Natural killer cell (primary cell): ENCODE measurements at places on chromosomes 6 and 20.
A peak's percentile ranks its signal among the peaks of the same experiment; 100 is the strongest.

DNA sequence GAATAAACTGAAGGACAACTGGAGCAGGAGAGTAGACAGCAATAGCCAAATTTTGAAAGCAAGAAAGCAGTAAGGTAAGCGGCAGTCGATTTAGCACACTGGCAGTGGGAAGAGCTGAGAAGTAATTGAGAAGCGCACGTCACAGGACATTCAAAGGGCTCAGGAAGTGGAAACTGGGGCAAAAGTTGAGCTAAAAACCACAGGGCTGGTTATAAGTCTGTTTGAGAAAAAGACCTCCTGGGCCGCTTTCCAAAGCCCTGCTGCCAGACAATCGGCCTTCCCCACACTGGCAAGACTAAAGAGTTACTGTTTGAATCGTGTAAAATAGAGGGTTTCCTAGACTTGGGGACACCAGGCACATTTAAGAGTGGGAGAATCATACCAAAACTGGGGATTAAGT, 161.4 kb downstream of the DNAH8 start:
- DNase-seq = peak; percentile 77

- no peak for DNase-seq
Observed at GRCh38 chr6:241336-241865, 50.9 kb upstream of the DUSP22 start.

DNA sequence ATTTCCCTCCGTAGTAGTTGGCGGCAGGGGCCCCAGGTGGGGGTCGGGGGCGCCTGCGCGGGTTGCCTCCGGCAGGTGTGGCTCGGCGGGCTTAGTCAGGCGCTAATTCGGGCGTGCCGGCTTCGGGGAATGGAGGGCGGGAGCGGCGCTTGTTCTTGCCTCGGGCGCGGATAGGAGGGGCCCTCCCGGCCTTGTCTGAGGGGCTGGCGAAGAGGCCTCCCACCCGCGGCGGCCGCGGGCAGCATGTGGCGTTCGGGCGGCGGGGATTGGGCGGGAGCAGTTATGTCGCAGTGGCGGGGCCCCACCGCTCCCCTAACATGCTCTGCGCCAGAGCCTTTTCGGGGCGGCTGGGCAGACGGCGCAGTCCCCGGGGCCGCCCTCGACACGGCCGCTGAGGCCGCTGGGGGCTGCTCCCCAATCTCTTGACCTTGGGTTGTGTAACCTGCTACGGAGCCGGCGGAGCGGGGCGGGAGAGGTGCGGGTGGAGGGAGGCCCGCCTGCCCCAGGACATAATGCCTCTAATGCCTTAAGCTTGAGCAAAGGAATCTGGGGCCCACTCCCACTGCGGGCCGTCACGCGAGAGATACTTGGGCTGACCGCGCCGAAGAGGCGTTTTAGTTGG, 1.1 kb downstream of the AMD1 start:
- DNase-seq = no peak

GRCh38 chr6:41022294-41022693, 16.7 kb downstream of the UNC5CL start:
- DNase-seq = no peak

DNA sequence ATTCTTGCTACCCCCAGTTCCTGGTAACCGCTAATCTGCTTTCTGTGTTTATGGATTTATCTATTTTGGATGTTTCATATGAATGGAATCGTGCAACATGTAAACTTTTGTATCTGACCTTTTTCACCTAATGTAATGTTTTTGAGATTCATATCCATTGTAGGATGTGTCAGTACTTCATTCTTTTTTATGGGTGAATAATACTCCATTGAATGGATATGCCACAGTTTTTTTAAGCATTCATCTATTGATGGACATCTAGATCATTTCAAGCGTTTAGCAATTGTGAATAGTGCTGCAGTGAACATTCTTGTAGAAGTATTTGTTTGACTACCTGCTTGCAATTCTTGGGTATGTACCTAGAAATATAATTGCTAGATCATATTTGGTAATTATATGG, 13.0 kb downstream of the KDM1B start:
- DNase-seq = no peak

GRCh38 chr6:105587349-105588122, 184.7 kb upstream of the PREP start:
- no peak for DNase-seq

DNA sequence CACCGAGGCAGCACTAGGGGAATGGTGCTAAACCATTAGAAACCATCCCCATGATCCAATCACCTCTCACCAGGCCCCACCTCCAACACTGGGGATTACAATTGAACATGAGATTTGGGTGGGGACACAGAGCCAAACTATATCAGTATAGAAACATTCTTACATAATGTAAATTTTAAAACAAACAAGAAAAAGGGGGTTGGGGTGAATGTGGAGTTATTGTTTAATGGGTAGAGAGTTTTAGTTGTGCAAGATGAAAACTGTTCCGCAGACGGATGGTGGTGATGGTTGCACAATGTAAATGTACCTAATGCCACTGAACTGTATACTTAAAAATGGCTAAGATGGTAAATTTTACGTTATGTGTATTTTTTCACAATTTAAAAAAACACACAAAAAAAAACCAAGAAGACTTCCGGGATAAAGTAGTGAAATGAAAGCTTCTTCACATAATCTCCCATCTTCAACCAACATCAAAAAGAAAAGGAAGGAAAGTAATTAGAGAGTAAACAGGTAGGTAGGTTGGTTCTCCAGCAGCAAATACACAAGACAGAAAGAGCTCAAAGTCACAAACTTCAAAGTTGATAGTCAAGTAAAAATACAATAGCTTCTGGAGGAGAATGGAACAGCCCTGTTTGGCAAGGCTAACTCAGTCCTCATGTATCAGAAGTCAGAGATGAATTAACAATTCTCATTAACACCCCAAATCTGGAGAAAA, 16.3 kb downstream of the RARS2 start:
- DNase-seq = no peak

DNA sequence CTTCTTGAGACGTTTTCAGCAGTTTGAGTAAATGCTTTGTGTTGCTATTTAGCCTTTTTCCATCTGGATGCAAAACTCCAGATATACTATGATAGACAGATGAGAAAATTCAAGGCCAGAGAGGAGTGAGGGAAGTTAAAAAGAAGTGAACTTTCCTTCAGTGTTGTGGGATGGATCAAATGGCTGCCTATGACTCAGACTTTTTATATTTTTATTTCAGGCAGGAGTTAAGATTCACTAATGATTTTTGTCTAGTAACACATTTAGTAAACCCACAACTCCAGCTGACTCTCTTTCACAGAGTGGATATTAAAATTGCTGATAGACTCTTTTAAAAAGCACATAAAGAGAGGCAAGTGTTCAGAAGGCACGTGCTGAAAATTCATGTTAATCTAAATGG, 23.2 kb upstream of the PTCHD4 start:
- no peak for DNase-seq

DNA sequence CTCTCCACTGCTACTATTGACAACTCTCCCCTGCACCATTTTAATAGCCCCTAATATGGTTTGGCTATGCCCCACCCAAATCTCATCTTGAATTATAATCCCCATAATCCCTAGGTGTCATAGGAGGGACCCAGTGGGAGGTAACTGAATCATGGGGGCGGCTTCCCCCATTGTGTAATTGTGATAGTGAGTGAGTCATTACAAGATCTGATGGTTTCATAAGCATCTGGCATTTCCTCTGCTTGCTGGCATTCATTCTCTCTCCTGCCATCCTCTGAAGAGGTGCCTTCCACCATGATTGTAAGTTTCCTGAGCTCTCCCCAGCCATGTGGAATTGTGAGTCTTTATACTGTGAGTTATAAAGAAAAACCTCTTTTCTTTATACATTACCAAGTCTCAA, 74.1 kb upstream of the TCF21 start:
- DNase-seq = no peak

DNA sequence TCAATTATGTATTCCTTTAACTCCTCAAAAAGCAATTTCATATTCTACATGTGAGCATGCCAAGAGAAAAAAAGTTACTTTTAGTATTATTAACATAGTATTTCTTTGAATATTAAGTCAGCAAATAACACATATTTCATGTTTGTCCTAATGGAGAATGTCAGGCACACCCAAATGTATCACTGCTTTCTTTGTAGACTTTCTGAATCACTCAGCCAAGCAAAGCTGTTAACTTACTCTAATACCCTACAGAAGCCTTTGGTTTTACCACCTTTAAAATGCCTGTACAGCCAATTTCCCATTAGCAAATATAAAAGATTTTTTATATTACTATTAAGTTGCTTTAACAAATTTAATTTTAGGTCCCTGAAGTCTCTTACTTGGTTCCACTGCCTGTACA, 23.8 kb downstream of the FRK start:
- no peak for DNase-seq

DNA sequence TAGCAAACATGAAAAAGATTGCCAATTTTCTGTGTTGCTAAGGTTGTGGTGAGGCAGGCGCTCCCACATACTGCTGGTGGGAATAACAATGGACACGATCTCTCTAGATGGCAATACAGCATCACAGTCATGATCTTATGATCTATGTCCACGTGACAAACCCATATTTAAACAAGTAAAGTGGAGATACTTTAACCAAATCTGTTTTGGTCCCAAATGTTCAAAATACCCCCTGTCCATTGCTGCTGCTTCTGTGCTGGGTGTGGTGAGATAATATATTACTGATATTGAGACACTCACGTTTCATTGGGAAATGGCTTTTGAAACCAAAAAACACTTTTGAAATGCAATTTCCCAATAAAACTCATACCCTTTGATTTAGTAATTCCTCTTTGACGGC, 23.0 kb downstream of the SIRPD start:
- no peak for DNase-seq

- no peak for DNase-seq
Observed at GRCh38 chr6:55877283-55877682, 1.9 kb upstream of the BMP5 start.

DNA sequence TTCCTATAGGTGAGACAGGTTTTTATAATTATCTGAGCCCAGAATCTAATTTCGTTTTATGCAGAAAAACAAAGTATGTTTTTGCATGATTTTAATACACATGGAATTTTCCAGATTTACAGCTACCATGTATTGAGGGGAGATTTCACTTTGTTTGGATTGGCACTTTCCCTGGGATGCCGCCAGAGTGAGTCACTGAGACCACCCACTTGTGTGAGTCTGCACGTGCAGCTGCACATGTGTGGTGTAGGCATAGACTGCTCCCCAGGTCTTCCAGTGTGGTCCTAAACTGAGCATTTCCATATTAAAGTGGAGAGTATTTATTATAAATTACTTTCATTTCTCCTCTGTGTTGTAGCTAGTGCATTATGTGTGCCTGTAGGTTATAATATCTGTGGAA, 186.8 kb downstream of the UBE3D start:
- no peak for DNase-seq

DNA sequence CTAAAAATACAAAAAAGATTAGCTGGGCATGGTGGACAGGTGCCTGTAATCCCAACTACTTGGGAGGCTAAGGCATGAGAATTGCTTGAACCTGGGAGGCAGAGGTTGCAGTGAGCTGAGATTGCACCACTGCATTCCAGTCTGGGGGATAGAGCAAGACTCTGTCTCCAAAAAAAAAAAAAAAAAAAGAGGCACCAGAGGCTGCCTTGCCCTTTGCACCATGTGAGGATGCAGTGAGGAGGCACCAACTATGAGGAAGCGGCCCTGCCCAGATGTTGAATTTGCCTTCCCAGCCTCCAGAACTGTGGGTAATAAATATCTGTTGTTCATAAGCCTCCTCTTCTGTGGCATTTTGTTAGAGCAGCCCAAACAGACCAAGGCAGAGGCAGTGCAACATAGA, 54.4 kb downstream of the ALDH5A1 start:
- no peak for DNase-seq

DNA sequence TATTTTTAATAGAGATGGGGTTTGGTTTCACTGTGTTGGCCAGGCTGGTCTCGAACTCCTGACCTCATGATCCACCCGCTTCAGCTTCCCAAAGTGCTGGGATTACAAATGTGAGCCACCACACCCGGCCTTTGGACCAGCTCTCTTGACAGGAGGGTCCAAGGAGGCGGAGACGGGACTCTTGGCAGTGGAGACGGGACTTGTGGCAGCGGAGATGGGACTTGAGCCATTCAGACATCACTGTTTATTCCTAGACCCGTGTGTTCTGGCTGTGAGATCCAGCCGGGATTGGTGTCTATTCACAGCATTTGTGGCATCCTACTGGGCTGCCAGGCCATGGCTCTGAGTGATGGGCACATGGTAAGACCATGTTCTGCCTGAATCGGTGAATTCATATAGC, 25.6 kb downstream of the PRPF6 start:
- no peak for DNase-seq

GRCh38 chr6:41584668-41585205, 38.6 kb downstream of the FOXP4 start:
- DNase-seq = no peak

- DNase-seq = no peak
Observed at GRCh38 chr6:115582386-115582785, 478.3 kb downstream of the FRK start.

- DNase-seq = peak; percentile 15
Observed at GRCh38 chr6:75551367-75551952, 50.2 kb upstream of the SENP6 start.

- no peak for DNase-seq
Observed at GRCh38 chr6:17574866-17575560, 25.1 kb upstream of the FAM8A1 start.

- no peak for DNase-seq
Observed at GRCh38 chr6:133132466-133132971, 108.6 kb upstream of the EYA4 start.

DNA sequence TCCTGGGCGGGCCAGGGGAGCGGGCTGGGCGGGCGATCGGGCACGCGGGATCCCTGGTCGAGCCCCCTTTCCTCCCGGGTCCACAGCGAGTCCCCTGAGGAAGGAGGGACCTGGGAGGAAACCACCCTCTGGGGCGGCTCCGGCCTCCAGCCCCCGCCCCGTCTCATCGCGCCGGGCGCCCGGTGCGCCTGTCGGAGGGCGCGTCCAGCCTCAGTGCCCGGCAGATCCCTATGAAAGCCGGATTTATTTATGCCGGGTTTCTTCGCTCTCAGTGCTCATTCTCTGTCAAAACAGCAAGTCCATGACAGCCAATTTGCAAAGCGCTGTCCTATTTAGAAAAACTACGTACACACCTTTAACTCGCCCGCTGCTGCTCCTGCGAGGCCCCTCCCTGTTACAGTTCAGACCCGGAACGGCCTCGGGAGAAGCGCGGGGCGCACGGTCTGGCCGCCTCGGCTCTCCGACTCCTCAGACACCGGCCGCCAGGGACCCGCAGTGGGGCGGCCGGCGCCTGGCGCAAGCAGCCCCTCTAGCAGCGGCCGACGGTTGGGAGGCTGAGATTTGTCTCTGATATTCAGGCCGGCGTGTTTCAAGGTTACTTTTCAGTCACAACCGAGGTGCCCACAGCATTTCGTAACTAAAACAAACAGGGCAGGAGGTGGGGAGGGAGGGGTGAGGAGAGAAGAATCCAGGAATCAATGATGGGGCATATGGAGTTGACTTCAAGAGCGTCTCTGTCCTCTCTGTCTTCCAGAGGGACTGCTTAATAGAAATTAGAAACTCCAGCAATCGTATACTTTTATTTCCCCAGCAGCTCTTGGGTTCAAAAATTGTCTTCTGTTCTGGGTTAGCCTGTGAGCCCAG, 782 bp upstream of the FOXA2 start:
- no peak for DNase-seq
